ENCODE measurements at places on chromosomes 11 and 22. TPM values are rescaled to one million over a fixed set of nuclear protein-coding genes. Genes with fewer than 3 reads are reported as not detected.

DNA sequence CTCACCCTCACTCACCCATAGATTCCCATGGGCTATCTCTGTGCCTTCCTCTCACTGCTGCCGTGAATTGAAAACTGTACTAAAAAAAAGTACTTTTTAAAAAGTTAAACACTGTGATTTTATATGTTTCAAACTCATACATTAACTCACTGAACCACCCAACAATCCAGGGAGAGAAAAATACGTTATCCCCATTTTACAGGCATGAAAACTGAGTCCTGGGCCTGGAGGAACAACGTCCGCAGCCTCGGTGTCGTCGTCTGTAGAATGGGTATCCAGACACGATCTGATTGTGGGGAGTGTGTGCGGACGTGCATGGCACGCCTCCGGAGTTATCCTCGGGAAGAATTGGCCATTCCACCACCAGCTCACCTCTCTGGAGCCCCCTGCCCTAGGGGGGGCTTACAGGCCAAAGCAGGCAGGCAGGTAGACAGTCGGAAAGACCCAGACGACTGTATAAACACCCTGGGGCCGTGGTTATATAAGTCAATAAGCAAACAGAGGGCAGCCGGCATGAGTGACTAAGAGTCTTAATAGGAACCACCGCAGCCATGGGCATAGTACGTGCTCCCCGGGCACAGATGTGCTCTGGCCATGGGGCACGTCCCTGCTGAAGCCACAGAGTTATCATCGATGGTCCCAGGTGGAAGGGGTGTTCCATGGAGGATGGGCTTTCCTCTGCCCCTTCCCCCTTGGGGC, 7.1 kb upstream of the PDGFB start:
- no peak for DNase-seq
- H3K27ac ChIP-seq, result no peak overlapping the region
- H3K36me3 ChIP-seq, result no peaks in the 10 kb centered on the region
- no peak overlapping the region for H3K4me3 ChIP-seq

The CD248 gene
- total RNA-seq, result 16.8 TPM

The CCDC88B gene
- 152 TPM for total RNA-seq

DNA sequence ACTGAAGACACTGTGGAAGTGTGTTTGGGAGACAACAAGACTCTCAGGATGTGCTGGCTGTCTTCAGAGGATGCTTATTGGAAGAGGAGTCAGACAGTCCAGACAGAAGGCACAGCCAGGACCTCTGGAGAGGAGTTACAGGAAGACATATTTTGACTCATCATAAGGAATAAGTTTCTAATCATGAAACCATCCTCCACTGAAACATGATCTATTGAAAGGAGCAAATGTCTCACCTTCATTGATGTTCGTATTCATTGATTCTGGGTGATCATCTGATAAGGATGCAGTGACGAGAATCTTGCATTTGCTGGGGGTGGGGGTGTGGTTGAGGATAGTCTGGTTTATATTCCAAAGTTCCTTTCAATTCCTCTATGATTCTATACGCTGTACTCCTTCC, 2.5 kb upstream of the CXCR5 start:
- H3K27me3 ChIP-seq, result peaks cover 6% of the 10 kb centered on the region
- H3K4me1 ChIP-seq, result peaks cover 42% of the 10 kb centered on the region
- H3K27ac ChIP-seq, result no peak overlapping the region
- H3K36me3 ChIP-seq, result no peaks in the 10 kb centered on the region

The OR6X1 gene
- not detected for total RNA-seq

The LYVE1 gene
- not detected for total RNA-seq

The RIC3 gene
- 5.7 TPM for total RNA-seq

The PCSK7 gene
- total RNA-seq, result 121 TPM

GRCh38 chr11:71539017-71539416, 1.2 kb downstream of the KRTAP5-8 start:
- H3K27me3 ChIP-seq, result peaks cover 14% of the 10 kb centered on the region
- H3K4me1 ChIP-seq, result peaks cover 4% of the 10 kb centered on the region
- DNase-seq, result peak; percentile 15
- H3K4me3 ChIP-seq, result no peak overlapping the region
- peaks cover 1% of the 10 kb centered on the region for H3K36me3 ChIP-seq
- no peak overlapping the region for H3K27ac ChIP-seq

GRCh38 chr11:10866893-10867331, 9.1 kb upstream of the ZBED5 start:
- DNase-seq, result no peak
- no peaks in the 10 kb centered on the region for H3K27me3 ChIP-seq
- H3K36me3 ChIP-seq, result peaks cover 9% of the 10 kb centered on the region
- no peak overlapping the region for H3K4me3 ChIP-seq

The MMP12 gene
- not detected for total RNA-seq

The RFPL3 gene
- not detected for total RNA-seq

The CCDC89 gene
- total RNA-seq, result 0.76 TPM

- peaks cover 2% of the 10 kb centered on the region for H3K36me3 ChIP-seq
- no peaks in the 10 kb centered on the region for H3K4me1 ChIP-seq
- no peak for DNase-seq
- no peaks in the 10 kb centered on the region for H3K27me3 ChIP-seq
- H3K4me3 ChIP-seq, result no peak overlapping the region
Observed at GRCh38 chr11:76107971-76108370, 98.3 kb downstream of the WNT11 start.

DNA sequence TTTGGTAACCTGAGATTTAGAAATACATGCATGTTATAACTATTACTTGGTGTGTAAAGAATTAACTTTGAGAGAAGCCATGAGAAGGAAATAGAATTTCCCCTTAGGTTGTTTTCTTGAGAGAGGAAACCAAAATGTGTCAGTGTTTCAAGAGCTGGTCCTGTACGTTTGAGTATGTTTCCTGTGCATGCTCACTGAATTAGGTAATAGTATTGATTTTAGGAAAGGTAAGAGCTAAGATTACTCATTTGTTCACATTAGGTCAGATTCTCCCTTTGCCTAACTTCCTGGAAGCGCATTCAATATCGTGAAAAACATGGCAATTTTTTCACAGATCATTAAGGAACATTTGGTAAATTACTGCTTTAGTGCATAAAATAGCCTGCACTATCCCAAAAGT, 49.3 kb upstream of the RDX start:
- H3K27ac ChIP-seq, result peak overlapping the region; percentile 99
- peak overlapping the region; percentile 53 for H3K4me3 ChIP-seq
- no peaks in the 10 kb centered on the region for H3K27me3 ChIP-seq
- peaks cover 67% of the 10 kb centered on the region for H3K4me1 ChIP-seq

The ATXN10 gene
- total RNA-seq, result 93.6 TPM

The GSTT2B gene
- not detected for total RNA-seq

DNA sequence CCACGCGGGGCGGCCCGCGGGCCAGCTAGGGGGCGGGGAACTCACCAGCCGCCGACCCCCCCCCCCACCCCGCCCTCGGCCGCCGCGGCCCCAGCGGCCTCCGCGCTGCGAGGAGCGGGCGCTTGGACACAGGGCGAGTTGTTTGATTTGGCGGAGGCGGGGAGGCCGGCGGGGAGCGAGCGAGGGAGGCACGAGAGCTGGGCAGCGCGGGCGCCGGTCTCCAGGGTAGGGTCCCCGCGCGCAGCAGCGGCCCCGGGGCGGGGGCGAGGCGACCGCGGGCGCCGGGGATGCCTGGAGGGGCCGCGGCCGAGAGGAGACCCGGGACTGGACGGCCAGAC, 64.4 kb downstream of the NAV2 start:
- H3K4me1 ChIP-seq, result peaks cover 6% of the 10 kb centered on the region
- no peak for DNase-seq
- no peak overlapping the region for H3K4me3 ChIP-seq
- H3K36me3 ChIP-seq, result peaks cover 2% of the 10 kb centered on the region
- no peak overlapping the region for H3K27ac ChIP-seq

DNA sequence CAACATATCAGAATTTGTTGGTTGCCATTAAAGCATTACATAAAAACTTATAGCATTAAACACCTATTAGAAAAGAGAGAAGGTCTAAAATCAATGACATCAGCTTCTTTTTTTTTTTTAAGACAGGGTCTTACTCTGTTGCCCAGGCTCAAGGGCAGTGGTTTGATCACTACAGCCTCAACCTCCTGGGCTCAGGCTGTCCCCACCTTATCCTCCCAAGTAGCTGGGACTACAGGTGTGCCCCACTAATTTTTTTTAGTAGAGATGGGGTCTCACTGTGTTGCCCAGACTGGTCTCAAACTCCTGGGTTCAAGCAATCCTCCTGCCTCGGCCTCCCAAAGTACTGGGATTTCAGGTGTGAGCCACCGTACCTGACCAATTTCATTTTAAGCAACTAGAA, 57.9 kb downstream of the ARHGEF12 start:
- peaks cover 9% of the 10 kb centered on the region for H3K27me3 ChIP-seq
- DNase-seq, result no peak
- peaks cover 7% of the 10 kb centered on the region for H3K36me3 ChIP-seq

GRCh38 chr22:22318723-22319465, 74.3 kb downstream of the VPREB1 start:
- H3K4me3 ChIP-seq, result no peak overlapping the region
- no peaks in the 10 kb centered on the region for H3K27me3 ChIP-seq
- H3K4me1 ChIP-seq, result no peaks in the 10 kb centered on the region
- no peak for DNase-seq
- no peak overlapping the region for H3K27ac ChIP-seq
- H3K36me3 ChIP-seq, result peaks cover 11% of the 10 kb centered on the region

The F2 gene
- not detected for total RNA-seq

DNA sequence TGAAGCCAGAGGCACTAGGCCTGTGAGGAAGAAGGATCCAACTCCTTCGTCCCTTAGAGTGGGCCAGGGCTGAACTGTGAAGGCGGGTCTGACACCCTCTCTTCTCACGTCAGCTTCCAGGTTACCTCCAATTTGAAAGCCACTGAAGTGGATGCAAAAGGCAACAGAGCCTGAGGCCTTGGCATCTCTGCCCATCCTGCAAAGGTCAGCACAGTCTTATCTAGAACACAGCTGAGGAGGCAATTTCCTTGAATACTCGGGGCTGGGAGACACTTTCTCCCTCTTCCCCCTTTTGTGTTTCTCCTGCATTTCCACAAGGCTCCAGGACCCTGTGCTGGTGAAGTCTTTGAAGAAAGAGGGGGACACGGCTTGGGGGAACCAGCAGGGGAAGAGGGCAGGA, 91.6 kb upstream of the PAX6 start:
- DNase-seq, result no peak
- no peak overlapping the region for H3K27ac ChIP-seq
- no peaks in the 10 kb centered on the region for H3K36me3 ChIP-seq
- H3K27me3 ChIP-seq, result no peaks in the 10 kb centered on the region
- H3K4me3 ChIP-seq, result no peak overlapping the region

DNA sequence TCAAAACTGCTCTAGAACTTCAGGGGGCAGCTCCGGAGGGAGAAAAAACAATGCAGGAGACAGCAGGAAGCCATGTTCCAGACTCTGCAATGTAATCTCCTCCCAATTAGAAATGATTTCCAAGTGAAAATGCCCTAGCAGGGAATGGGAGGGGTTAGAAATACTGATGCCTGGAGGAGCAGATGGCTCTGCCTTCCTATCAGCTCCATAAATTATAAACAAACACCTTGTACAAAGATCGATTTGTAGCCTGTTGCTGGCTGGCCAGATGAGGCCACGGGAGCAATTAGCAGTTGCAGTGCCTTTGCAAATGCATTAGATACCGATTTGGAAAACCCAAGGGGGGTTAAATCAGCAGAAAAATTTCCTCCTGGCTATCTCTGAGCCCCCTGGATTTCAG, 46.6 kb upstream of the CHRM4 start:
- peaks cover 22% of the 10 kb centered on the region for H3K36me3 ChIP-seq
- no peak overlapping the region for H3K4me3 ChIP-seq
- DNase-seq, result no peak
- no peaks in the 10 kb centered on the region for H3K27me3 ChIP-seq
- H3K4me1 ChIP-seq, result no peaks in the 10 kb centered on the region

- H3K27ac ChIP-seq, result no peak overlapping the region
- H3K4me1 ChIP-seq, result peaks cover 44% of the 10 kb centered on the region
- no peaks in the 10 kb centered on the region for H3K36me3 ChIP-seq
- H3K27me3 ChIP-seq, result peaks cover 4% of the 10 kb centered on the region
- H3K4me3 ChIP-seq, result no peak overlapping the region
Observed at GRCh38 chr11:60838132-60838531, 3.8 kb upstream of the CCDC86 start.

GRCh38 chr11:65014726-65015227, 817 bp downstream of the ARL2 start:
- peak overlapping the region; percentile 90 for H3K27ac ChIP-seq
- no peak for DNase-seq
- no peaks in the 10 kb centered on the region for H3K27me3 ChIP-seq
- peaks cover 32% of the 10 kb centered on the region for H3K4me1 ChIP-seq
- peak overlapping the region; percentile 83 for H3K4me3 ChIP-seq

The MS4A4E gene
- total RNA-seq, result not detected

GRCh38 chr11:119975561-119976152, 162.3 kb downstream of the TRIM29 start:
- no peaks in the 10 kb centered on the region for H3K36me3 ChIP-seq
- no peak overlapping the region for H3K27ac ChIP-seq
- H3K4me1 ChIP-seq, result no peaks in the 10 kb centered on the region
- no peak overlapping the region for H3K4me3 ChIP-seq
- H3K27me3 ChIP-seq, result no peaks in the 10 kb centered on the region

- DNase-seq, result no peak
- peaks cover 8% of the 10 kb centered on the region for H3K27me3 ChIP-seq
- no peak overlapping the region for H3K4me3 ChIP-seq
- no peak overlapping the region for H3K27ac ChIP-seq
Observed at GRCh38 chr11:94821439-94821838, 53.3 kb downstream of the AMOTL1 start.

The MMP7 gene
- total RNA-seq, result not detected

The KCNK4 gene
- 0.29 TPM for total RNA-seq

DNA sequence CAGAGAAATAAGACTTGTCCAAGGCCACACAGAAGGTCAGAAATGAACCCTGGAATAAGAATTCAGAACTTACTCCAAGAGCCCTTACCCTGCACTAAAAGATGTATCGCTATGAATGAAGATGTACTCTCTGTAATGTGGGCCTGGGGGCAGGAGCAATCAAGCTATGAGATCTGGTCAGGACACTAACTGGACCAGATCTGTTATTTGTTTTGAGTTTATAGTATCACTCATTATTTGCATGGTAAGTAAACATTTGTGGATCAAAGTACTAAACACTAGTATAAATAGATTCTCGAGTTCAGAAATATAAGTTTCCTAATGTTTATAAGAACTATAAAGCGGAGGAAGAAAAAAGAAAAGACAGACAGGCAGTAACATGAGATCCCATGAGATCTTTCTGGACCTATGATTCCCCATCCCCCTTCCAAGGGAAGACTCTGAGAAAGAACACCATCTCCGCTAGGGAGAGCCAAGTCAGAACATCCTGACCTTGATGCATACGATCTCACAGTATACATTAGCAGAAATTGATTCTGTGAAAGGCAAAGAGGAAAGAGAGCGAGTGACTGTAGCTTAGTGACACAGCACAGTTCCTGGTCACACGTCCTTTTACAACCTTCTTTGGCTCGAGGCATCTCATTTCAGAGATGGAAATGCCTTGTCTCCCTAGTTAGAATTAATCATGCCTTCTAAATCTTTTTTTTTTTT, 71.2 kb downstream of the USP35 start:
- H3K36me3 ChIP-seq, result peaks cover 3% of the 10 kb centered on the region
- H3K27me3 ChIP-seq, result no peaks in the 10 kb centered on the region
- DNase-seq, result no peak
- H3K4me3 ChIP-seq, result no peak overlapping the region
- no peaks in the 10 kb centered on the region for H3K4me1 ChIP-seq
- no peak overlapping the region for H3K27ac ChIP-seq

The CCND1 gene
- total RNA-seq, result not detected
